ENCODE measurements at places on chromosomes 7 and 10.

DNA sequence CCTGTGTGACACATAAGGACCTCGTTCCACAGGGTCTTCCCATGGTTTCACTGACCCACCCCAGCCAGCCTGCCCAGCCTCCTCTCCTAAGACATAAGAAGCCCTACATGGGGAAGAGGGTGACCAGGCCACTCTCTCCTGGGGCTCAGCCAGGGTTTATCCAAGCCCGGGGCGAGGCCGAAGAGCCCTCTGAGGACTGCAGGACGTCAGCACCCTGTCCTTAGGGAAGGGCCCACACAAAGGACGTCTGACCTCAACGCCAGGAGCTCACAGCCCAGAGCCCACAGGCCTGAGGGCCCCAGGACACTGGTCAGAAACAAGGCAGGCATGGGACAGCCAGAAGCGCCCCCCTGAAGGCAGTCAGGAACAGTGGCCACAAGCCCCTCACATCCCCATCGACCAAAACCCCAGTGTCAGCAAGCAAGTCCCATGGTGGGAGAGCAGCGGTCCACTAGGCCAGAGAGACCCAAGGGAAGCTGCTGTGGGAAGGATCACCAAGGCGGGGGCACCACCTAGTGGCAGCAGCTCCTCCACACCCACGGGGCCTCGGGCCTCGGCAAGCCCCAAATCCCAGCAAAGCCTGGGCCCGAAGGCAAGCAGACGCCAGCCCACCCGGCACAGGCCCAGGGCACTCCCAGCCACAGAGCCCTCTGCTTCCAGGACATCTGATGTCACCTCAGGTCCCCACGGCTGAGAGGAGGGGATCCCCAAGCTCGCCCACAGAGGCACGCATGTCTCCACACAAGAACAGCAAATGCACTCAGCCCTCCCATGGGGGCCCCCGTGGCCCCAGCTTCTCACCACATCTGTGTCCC, 23.4 kb downstream of the MAD1L1 start:
- peak; percentile 22 for DNase-seq

DNA sequence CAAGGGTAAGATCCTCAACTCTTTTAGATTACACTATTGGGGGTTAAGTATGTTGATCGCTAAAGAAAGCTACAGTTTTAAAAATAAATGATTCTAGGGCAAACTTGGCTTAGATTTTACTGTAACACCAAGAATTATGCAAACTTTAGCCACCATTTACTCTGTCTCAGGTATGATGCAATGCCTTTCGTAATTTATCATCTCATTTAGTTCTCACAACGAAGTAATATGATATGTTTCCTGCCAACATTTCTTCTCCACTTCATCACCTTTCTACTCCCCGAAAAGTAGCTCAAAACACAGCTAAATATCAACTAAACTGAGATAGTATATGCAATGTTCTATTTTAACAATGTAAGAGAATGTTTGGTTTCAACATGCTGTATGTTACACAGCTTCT, 21.1 kb downstream of the FAM133B start:
- DNase-seq: no peak

DNA sequence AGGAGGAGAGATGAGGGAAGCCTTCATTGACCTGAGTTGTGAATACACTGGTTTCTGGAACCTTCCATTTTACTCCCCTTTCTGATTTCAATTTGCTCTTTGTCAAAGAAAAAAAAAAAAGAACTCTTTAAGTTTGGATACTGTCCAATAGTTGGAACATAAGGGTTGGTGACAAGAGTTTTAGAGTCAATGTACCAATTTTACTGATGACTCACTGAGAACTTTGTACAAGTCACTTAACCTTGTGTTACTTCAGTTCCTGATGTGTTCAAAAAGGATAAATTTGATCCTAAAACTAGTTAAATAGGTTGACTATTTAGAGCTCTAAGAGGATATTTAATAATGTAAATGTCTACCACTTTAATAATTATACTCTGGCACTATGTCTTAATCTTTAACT, 4.1 kb upstream of the CDK14 start:
- no peak for DNase-seq

DNA sequence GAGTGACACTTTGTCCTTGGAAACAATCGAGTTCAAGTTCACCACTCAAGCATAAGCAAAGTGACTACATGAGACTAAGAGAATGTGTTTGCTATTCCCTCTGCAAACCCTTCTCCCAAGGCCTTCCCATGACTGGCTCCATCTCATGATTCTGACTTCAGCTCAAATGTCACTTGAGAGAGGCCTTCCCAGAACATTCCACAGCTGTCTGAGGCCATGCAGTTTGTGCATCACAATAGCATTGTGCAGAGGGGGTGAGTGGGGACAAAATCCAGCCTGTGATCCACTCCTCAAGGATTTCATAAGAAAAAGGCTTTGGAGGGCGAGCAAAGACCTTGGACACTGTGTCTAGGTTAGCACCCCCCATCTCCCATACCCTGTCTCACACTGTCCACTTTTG, 6.9 kb upstream of the LRMDA start:
- no peak for DNase-seq

DNA sequence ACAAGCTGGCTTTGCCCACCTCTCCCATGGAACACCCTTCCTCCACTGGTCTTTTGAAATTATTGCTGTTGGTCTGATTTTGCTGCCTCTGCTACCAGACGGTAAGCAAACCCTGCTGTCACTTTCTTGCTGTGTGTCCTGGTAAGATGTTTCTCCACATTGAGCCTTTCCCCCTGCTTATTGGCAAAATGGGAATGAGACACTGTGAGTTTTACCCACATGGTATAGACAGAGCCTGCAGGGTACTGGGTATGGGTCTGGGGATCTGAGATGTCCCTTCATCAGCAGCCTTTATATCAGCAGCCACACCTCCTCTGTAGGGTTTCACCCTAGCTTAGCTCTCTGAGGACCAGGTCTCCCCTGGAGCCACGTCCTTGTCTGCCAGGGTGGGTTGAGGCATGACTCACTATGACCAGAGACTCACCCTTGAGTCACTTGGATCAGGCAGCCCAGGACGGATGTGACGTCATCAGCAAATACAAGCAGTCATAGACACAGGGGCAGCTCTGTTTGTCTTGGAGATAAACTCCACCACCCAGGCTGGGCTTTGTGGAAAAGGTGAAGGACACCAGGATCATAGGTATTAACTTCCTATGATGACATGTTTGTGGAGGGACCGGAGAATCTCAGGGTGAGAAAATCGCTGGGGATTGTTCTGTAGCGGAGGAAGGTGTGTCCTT, 17.9 kb upstream of the BAIAP2L1 start:
- DNase-seq: peak; percentile 24

DNA sequence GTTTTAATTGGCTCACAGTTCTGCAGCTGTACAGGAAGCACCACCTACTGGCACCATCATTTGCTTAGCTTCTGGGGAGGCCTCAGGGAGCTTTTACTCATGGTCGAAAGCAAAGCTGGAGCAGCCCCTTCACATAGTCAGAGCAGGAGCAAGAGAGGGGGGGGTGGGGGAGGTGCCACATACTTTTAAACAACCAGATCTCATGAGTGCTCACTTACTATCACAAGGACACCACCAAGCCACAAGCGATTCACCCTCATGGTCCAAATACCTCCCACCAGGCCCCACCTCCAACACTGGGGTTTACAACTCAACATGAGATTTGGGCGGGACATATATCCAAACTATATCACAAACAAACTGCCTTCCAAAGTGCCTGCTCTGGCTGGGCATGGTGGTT, 31.7 kb upstream of the SLC18A3 start:
- DNase-seq: no peak

GRCh38 chr10:27223964-27224363, 16.6 kb downstream of the ACBD5 start:
- no peak for DNase-seq

Data from stimulated activated CD4-positive, alpha-beta T cell treated with anti-CD3 and anti-CD28 coated beads, Interleukin-1b, Interleukin-23, amount 100 ng/mL, for 24 hours (primary cell).